Spinal cord (tissue), 10 donors: ENCODE measurements at places on chromosomes 3 and 15. TPM values are rescaled to one million over a fixed set of nuclear protein-coding genes. Genes with fewer than 3 reads are reported as not detected.

The TAMM41 gene
- 22.4 TPM for polyA plus RNA-seq

The IL16 gene
- 4.9 TPM for polyA plus RNA-seq

The CILP gene
- 0.87 TPM for polyA plus RNA-seq

The GOLGA8B gene
- 108 TPM for polyA plus RNA-seq

The TGM5 gene
- polyA plus RNA-seq: not detected

The FRMD4B gene
- 57.2 TPM for polyA plus RNA-seq

The ADGRG7 gene
- polyA plus RNA-seq: not detected

The IFT122 gene
- 34.5 TPM for polyA plus RNA-seq

The BNIP2 gene
- polyA plus RNA-seq: 32.2 TPM

The TNFAIP8L3 gene
- polyA plus RNA-seq: 6.6 TPM
